ENCODE measurements at places on chromosomes 1 and 21.

GRCh38 chr1:37423810-37424209 is 50.6 kb upstream of the ZC3H12A start:
- no peak for DNase-seq

- no peak for DNase-seq
These were observed 250.5 kb upstream of the DUSP10 start for GRCh38 chr1:221992427-221992826.

DNA sequence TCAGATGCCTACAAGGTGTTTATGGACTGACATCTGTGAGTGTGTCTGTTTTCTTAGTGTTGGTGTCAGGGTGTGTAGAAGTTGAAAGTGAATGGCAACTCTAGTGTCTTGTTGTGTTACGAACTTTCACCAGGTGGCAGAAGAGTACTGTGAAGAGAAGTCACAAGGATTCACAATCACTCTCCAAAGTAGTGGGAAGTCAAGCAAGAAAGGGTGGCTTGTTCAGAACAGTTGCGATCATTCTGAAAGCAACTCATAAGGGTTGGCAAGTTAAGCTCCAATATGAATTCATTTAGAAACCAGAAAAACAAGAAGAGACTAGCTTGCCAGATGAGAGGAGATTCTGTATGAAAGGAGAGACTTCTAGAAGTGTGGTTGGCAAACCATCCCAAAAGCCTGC is 86.1 kb downstream of the FASLG start:
- DNase-seq: peak; percentile 77

GRCh38 chr1:31099293-31100032 is 33.9 kb upstream of the PUM1 start:
- DNase-seq: no peak

Data from GM23338 (cell line).